GM18507 (cell line): ENCODE measurements at places on chromosomes 5 and 9.

GRCh38 chr5:177353093-177353492, 1.6 kb upstream of the LMAN2 start:
- no peak for DNase-seq

DNA sequence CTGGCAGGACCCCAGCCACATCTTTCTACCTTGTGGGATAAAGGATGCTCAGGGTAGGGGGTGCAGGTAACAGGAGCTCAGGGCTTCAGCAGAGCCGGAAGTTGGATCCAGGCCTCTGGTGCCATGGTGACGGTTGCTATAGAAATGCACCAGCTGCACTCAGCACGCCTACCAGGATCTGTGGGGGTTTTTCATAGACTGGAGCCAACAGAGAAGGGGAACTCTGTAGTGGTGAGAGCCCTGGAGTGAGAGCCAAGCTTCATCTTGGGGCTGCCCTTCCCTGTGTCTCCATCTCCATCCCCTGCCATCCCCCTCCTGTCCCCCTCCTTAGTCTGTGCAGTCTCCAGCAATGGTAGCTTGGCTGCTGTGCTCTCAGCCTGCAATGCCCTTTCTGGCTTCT, 27.5 kb upstream of the BOD1 start:
- DNase-seq = no peak

DNA sequence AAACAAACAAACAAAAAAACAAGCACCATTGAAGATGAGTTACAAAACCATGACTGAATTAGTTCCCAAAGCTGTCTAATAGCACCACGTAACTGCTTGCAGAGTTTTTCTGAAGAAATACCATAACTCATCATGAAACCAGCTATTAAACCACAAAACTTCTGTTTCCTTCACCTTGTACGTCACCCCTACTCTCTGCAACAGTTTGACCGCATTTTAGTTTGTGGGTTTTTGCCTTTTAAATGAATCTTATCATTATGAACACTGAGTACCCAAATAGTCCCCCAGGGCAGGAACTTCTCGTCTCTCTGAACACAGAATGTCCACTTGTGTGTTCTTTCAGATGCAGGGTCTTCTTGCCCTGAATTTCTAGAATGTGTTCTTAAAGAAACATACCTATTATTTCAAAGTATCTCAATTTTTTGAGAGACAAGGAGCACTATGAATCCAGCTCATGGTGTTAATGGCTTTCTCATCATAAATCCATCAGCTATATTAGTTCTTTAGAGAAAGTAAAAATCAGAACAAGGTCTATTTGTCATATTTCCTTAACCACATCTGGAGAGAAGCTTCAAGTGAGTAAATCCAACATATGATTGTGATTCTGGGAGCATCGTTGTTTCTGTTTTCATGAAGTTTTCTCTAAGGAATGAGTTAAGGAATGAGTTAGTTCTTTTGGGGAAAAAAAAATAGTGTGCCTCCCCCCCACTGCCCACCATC, 210.6 kb downstream of the AUH start:
- peak; percentile 69 for DNase-seq

GRCh38 chr5:141875022-141875740, 3.0 kb downstream of the PCDH1 start:
- no peak for DNase-seq

- no peak for DNase-seq
Measured at GRCh38 chr5:57316798-57317327, 143.0 kb downstream of the GPBP1 start.

DNA sequence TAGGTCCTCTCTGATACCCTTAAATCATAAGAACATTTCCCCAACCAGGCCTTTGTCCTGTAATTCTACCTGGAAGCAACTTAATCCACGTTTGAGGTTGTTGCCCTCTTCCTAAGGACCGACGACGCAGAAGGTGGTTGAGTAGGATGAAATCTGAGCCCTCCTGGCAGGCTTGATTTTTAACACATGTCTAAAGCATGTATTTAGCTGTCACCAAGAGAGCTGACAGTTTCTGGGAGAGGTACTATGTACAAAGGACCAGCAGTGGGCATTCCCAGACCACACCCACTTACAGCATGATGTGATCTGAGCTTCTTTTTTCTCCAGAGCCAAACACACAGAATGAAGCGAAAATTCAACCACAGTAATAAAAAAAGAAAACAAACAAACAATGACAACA, 260.9 kb downstream of the SH3GL2 start:
- DNase-seq = no peak

DNA sequence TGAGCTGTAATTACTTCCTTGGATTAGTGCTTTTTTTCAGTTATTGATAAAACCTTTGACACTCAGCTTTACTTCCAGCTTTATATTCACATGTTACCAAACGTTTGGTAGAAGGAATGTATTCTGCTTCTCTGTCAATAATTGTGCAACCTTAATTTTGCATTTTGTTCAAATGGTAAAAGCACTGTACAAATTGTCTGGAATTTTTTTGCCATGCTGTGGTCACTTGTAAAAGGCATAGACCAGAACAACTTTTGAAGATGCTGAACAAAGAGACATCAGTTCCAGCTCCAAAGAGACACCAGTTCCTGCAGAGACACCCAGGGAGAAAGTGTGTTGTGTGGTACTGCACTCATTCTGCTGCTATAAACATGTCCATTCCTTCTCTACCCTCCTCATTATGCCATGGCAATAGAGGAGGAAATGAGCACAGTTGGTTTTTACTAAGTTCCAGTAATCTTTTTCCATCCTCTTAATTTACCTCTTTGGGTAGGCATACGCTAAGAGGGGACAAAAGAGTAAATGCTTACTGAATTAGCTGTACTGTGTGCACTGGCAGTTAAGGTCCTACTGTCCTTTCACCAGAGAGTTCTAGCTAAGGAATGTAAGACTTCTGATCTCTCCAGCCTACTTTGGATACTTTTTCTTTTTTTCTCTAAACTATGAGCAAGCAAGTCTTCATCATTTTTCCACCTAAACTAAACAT, 387.4 kb downstream of the FGF10 start:
- DNase-seq = no peak

GRCh38 chr9:76223749-76224340, 170.4 kb downstream of the RFK start:
- DNase-seq = no peak

DNA sequence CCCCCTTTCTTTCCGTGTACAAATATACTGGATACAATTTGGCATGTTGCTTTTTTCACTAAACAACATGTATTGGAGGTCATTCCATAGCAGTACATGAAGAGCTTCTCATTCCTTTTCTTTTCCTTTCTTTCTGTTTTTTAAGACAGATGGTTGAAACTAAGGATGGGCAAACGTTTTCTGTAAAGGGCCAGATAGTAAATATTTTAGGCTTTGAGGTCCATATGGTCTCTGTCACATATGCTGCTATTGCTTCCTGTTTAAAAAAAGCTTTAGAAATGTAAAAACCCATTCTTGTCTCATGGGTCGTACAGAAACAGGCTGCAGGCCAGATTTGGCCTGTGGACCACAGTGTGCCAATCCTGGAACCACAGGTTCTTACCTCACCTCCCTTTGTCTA, 160.1 kb downstream of the ACER2 start:
- no peak for DNase-seq

- DNase-seq = no peak
Measured at GRCh38 chr5:95619096-95619495, 791 bp upstream of the GPR150 start.

- DNase-seq = no peak
Measured at GRCh38 chr9:107173422-107174180, 109.5 kb upstream of the RAD23B start.

- DNase-seq = no peak
Measured at GRCh38 chr5:117380316-117380715, 805.7 kb upstream of the SEMA6A start.

DNA sequence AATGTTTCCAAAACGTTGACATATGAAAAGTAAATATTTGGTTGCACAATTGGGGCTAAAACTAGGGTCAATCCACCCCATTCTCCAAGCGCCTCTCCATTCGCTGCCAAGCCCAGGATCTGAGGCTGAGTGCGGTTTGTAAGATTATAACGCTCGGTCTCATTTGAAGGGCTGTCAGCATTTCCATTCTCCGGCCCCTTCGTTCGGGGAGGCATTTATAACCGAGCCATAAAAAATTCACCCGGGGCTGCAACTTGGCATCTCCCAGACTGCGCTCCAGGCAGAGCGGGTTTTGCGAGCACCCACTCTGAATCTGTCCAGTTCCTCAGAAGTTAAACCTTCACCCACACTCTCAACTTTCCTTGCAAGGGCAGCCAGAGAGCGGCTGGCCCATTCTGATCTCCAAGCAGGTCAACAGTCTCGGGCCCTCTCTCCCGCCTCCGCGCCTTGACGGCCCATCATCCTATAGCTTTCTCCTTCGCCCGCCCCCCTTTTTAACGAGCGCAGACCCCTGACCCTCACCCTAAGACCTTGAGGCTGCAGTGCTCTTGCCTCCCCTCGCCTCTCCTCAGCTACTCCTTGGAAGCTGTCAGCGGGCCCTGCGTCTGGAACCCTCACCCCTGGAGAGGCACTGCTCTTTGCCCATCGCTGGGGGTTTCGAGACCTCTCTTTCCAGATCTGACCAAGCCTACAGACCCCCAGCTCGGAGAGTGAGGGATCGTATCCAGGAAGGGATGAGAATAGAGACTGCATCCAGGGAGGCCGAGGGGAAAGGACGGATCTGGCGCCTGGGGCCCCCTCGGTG, 1.1 kb downstream of the SLIT3 start:
- DNase-seq = no peak

- DNase-seq = no peak
Measured at GRCh38 chr5:6359555-6360322, 18.6 kb downstream of the MED10 start.

- DNase-seq = no peak
Measured at GRCh38 chr9:81607593-81608288, 81.6 kb downstream of the TLE1 start.

DNA sequence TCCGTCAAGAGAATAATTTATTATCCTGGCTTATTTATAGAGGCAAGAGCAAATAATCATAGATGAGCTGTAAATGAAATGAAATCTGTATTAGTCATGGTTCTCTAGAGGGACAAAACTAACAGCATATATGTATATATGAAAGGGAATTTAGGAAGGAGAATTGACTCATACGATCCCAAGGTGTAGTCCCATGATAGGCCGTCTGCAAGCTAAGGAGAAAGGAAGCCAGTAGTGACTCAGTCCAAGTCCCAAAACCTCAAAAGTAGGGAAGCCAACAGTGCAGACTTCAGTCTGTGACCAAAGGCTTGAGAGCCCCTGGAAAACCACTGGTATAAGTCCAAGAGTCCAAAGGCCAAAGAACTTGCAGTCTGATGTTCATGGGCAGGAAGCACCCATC, 515.9 kb upstream of the CYLC2 start:
- DNase-seq = no peak

DNA sequence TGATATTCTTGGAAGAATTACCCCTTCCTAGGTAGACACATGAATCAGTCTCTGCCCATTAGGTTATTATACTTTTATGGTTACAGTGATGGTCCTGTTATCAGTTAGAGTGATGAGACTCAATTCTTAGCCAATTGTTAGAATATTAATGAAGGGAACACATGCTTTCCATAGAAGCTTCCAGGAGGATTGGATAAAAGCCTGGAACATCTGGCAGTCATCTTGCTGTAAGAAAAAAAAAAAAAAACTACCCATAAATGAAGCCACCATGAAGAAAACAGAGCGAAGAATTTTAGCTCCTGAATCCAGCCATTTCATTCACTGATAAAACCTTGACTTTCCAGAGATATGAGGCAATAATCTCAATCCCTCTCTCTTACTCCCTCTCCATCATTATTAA, 262.5 kb upstream of the GRIN3A start:
- DNase-seq = no peak

DNA sequence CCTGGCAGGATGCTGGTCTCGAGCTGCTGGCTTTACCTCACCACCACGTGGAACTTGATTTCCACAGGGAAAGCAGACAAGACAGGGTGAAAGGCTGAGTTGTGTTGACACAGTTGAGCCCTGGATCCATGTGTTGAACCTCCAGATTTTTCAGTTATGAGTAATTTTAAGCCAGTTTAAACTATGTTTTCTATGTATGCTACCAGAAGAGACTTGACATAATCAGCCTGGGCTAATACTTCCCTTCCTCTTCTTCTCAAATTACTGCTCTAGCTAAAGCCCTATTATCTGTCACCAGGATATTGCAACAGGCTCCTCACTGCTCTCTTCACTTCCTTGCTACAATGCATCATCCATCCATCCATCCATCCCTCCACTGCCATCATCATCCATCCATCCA, 12.0 kb upstream of the PHYKPL start:
- no peak for DNase-seq

GRCh38 chr5:44398382-44398781, 9.2 kb upstream of the FGF10 start:
- DNase-seq = no peak

GRCh38 chr5:150227036-150227435, 37.2 kb downstream of the SLC6A7 start:
- DNase-seq = no peak

DNA sequence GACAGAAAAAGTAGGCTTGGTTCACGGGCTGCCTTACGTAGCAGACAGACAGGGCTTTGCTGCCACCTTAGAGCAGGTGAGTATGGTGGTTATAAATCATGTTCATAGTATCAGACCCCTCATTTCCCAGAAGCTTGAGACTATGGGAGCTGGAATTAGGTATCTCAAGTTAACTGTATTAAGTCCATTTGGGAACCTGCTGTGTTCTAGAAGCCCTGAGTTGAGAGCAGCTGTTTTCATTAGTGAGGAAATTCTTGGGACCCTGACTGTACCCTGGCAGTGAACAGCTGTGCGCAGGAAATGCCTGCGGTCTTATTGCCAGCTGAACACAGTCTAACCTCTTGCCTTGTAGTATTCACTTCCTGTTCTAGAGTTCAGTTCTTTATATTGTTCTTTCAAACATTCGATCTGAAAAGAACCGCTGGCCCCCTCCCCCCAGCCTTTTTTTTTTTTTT, 29.8 kb downstream of the UGCG start:
- peak; percentile 71 for DNase-seq

DNA sequence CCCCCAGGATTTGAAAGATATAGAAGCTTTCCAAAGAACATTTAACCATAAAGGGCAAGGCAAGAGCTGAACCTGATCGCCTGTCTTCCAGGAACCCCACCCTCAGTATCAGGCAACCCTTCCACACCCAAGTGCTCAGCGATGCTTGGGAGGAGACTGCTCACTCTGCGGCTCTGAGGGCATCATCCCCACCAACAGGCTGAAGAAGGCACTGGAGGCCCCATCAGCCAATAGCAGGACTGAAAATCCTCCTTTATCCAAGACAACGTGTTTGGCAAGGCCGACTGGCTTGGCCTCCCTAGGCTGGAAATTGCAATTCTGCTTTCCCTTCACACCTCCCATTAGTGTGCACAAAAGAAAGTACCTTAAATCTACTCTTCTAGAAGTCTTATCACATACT, 1.4 kb upstream of the PPP2CA start:
- no peak for DNase-seq

GRCh38 chr5:168580227-168580508, 1.0 kb upstream of the PANK3 start:
- DNase-seq = no peak

GRCh38 chr5:60487885-60488442, 212.0 kb downstream of the DEPDC1B start:
- DNase-seq = no peak

DNA sequence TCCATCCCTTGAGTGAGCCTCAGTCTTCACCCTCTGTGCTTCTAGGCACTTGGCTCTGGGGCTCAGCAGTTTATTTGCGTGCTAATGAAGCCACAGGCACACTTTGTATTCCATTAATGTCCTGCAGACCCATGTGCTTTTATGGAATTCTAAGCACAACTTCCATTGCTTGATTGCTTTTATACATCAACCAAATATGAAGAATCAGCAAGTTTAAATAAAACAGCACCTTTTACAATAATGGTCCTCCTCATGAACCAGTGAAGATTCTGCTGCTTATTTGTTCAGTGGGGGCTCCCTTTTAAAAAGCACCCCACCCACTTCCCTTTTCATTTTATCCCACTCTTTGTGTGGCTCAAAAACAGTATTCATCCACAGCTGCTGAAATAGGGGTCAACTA, 60.2 kb downstream of the DCP2 start:
- no peak for DNase-seq
